ENCODE measurements at places on chromosomes 3 and 15.

DNA sequence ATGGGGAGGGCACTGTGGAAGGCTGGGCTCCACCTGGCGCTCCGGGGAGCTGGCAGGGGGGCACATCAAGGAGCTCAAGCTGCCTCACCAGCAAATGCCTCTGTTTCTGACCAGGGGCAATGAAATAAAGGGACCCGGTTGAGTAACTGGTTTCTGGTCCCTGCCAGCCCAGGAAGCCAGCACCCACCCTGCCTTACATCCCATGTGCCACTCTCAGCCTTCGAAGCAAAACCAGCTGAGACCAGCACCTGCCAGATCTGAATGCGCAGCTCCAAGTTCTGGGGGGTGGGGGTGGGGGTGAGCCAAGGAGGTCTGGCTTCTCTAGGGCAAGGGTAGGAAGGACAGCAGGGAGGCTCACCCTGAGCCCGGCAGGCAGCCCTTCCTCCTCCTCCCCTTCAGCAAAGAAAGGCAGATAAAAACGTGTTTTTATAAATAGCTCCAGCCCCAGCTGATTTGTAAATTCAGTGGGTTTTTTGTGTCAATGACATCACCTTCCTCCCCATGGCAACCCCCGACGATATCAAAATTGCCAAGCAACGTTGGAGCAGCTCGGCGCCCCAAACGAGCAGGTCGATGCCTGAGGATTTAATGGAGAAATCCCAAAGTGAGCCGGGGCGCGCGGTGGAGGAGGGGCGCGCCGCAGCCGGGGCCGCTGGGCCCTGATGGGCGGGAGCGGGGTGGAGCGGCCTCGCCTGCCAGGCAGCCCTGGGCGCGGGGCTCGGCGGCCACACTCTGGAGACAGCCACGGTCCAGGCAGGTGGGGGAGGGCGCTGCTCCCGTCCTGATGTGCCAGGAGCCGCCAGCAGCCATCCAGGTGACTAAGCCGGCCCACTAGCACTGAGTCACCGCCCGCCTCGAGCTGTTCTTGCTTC is at the start of gene PAK6:
TSS of gene PAK6 (plus strand) at position 532 of the 872 bp plus-strand sequence. CDS start 25,723 bp downstream, outside the sequence.
- DNase-seq: no peak

DNA sequence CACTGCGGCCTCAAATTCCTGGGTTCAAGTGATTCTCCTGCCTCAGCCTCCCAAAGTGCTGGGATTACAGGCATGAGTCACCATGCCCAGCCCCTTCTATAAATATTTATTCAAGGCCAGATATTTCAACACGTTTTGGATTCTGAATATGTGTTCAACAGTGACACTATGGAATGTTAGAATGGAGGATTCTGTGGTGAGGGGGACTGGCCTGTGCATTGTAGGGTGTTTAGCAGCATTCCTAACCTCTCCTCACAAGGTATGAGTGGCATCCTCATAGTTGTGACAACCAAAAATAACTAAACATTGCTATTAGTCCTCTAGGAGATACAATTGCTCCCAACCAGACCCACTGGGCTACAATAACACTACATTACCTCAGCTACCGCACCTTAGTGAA is 104.0 kb upstream of the ATP10A start:
- DNase-seq: no peak

- no peak for DNase-seq
Observed at GRCh38 chr3:176927706-176928581, 269.3 kb downstream of the TBL1XR1 start.

DNA sequence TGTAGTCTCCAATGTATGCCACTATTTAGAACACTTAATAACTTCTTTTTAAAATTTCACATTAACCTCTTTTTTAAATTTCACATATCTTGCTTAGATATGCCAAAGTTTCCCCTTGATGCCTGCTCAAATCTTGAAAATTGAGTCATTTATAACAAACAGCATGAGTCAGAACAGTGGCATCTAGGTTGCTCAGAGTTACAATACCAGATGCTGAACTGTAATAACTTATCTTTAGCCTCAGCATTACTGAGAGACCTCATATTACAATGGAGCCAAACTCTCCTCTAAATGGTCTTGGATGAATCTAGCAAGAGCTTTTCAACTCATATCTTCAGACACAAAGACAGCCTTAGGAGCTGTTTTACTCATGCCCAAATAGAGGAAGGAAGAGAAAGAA is 439.3 kb upstream of the ARPP21 start:
- DNase-seq: no peak

- DNase-seq: no peak
Observed at GRCh38 chr3:105505170-105505569, 138.5 kb downstream of the ALCAM start.

- no peak for DNase-seq
Observed at GRCh38 chr15:29785642-29786041, 36.6 kb downstream of the TJP1 start.

- no peak for DNase-seq
Observed at GRCh38 chr3:196686436-196686835, 25.6 kb downstream of the CEP19 start.

DNA sequence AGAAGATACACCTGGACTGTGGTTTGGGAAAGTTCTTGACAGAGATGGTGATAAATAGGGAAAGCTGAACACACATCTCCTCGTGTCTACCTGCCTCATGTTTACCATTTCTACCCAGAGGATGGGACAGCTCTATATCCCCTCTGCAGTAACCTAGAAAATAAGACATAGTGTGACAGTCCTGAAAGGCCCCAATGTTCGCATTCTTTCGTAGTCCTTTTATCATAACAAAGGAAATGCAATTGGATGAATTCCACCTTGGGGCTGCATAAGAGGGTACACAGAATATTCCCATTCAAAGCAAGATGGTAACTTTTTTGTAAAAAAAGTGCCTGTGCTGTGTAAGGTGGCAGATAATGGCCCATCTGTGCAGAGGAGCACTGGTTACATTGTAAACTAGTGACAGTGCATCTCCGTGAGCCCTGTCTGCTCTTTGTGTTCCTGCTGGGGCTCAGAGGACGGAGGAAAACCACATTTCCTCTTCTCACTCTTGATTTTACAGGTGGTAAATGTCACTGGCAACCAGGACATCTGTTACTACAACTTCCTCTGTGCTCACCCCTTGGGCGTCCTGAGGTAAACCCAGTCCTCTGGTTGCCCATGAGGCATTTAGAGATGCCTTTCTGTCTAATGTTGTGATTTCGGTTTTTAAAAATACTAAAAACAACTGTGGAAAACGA is 74.3 kb downstream of the SIDT1 start:
- peak; percentile 6 for DNase-seq

- DNase-seq: no peak
Observed at GRCh38 chr15:92417716-92418115, 24.0 kb downstream of the ST8SIA2 start.

GRCh38 chr3:42012935-42013690 is 51.2 kb upstream of the ULK4 start:
- DNase-seq: peak; percentile 62

DNA sequence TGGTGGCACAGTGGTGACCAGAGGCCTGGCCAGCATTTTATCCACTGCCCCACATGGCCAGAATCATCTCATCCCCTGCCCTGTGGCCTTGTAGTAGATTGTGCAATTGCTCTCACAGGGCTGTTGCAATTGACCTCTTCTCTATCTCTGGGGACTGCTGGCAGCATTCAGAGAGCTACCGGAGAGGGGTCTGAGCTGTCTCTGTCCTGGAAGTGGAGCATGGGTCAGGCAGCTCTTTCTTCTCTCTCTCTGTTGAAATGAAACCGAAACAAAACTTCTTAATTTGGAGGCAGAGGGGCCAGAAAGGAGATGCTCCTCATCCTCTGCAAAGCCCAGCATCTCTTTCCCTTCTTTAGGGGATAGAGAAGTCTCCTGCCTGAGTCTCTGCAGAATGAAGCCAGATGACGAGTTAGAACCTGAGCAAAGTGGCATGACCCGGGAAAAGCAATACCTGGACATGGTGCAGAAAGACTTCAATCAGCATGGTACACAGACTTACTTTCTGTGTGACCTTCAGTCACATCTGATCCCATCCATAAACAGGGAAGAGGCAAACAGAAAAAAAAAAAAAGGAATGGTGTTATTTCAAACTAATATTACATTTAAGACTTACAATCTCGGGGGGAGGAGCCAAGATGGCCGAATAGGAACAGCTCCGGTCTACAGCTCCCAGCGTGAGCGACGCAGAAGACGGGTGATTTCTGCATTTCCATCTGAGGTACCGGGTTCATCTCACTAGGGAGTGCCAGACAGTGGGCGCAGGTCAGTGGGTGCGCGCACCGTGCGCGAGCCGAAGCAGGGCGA is 144.5 kb upstream of the BCL6 start:
- DNase-seq: no peak

GRCh38 chr15:50257924-50258323 is 7.6 kb downstream of the HDC start:
- no peak for DNase-seq

DNA sequence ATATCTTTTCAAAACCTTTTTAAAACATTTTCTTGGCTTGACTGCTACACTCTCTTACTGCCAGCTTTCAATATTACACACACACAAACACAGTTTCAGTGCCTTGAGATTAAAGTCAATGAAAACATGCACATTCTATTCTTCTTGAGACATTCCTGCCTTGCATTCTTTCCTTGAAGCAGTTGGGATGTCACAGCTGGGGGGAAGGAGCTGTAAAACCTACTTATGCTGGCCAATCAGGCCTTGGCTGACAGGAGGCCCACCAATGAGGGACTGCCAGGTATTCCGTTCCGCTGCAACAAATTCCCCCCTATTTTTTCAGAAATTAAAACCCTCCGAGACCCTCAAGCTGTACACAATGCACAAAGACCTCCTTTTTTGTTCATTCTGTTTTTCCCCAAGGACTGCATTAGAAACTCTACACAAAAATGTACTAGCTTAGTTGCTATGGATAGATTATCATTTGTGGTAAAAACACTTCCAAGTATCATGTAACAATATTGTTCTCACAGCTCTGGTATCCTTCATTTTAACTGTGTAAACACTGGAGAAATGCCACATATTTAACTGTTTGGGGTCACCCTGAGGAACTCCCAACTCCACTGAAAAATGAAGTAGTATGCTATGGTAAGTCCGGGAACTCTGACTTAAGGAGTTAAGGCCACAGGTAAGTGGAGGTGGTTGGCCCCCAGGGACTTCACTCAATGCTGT is 18.5 kb downstream of the FSTL1 start:
- no peak for DNase-seq

DNA sequence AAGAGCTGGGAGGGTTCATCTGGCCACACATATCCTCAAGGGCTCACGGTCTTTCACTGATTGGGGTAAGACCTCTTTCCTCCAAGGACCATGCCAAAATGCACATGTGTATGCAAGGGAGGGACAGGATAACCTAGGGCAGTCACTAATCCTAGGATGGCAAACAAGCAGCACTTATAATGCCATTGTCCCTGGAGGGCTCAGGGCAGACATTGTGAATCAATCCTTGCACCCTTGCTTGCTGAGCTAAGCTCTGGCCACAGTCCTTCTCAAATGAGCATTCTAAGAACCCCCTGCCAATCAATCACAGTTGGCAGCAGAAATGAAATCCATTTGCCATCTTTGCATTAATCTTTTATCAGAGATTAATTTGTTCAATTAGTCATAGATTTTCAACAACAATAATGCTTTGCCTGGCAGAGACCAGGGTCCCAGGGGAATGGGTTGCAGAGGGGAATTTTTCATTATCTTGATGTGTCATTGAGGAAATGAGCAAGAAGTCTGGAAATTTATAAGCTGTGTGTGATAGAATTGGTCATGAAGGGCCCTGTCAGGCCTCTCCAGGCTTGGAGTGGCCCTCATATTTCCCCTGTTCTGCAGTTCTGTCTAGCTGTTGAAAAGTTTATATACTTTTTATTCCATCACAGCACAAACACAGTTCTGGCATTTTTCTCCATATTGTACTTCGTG is 57.2 kb upstream of the KY start:
- no peak for DNase-seq

DNA sequence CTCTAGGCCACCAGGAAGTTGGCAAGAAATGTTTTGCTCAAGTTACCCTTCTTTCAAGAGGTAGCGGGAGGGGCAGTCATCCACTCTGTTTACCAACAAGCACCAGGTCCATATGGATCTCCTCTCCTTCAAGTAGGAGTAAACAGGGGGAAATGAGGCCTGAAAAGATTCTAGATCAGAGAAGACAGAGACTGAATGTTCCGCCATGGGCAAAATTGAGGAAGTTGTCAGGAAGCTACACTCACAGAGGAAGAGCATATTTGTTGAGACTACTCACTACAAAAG is 81.6 kb downstream of the KLF15 start:
- DNase-seq: no peak

GRCh38 chr15:68650901-68651709 is 72.3 kb downstream of the CORO2B start:
- no peak for DNase-seq

DNA sequence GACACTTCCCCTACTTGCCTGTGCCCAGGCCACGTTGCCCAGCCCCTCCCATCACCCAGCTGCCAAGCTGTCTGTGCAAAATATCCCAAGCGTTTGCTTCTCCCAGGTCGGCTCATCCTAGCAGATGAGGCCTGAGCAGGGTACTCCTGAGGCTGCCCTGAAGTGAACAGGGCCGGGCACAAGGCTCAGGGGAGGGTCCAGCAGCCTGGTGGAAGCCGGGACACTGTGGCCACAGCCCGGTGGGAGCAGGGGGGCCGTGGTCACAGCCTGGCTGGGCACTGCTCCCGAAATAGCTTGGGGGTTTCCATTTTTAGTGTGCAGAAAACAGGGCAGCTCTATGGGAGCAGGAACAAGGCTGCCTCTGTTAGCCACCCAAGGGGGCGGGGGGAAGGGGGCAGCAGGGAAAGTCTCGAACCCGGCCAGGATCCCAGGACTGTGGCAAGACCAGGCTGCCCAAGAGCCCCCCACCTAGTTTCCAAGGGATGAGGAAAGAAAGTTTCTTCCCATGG is 3.4 kb downstream of the PLXNB1 start:
- no peak for DNase-seq

- DNase-seq: no peak
Observed at GRCh38 chr3:126309861-126310655, 47.1 kb downstream of the KLF15 start.

GRCh38 chr3:181794011-181794790 is 82.5 kb downstream of the SOX2 start:
- DNase-seq: no peak

- DNase-seq: no peak
Observed at GRCh38 chr3:48624767-48625166, 3.2 kb upstream of the TMEM89 start.

DNA sequence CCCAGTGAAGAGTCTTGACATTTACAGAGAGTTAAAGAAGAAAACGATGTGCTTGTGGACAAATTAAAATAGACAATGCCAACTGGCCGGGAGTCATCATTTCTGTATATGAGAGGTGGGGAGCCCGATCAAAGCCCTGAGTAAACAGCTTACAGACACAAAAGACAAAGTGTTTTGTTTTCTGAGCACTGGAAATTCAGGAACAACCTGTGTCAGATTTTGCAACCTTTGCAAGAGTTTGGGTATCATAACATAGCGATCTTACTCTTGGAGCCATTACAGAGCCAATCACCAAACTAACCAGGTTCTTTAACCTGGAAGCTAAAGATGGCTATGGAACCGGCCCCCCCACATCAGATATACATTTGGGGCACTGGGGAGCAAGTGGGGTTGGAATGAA is 101.9 kb upstream of the LRIG1 start:
- no peak for DNase-seq

GRCh38 chr15:93073465-93073952 is 15.5 kb downstream of the RGMA start:
- DNase-seq: no peak

Measured in effector memory CD4-positive, alpha-beta T cell (primary cell).